Epithelial cell of umbilical artery (primary cell): ENCODE measurements at places on chromosomes 16 and 17. TPM values are rescaled to one million over a fixed set of nuclear protein-coding genes. Genes with fewer than 3 reads are reported as not detected.

The ITGAX gene
- total RNA-seq = 0.76 and 1.3 TPM in 2 replicates

The TOM1L1 gene
- total RNA-seq = 5.8 and 23.4 TPM in 2 replicates

The CFAP52 gene
- not detected in 2 replicates for total RNA-seq

The KRTAP1-5 gene
- total RNA-seq = under 0.01 and 0.46 TPM in 2 replicates

The CACNA1G gene
- total RNA-seq = not detected in 2 replicates

The APOH gene
- not detected in 2 replicates for total RNA-seq

The CLEC18A gene
- total RNA-seq = 0.61 TPM in 1 of 2 replicates, not detected in the other

The SCGB1C2 gene
- not detected in 2 replicates for total RNA-seq

The SYNGR3 gene
- 4.3 and 4.9 TPM in 2 replicates for total RNA-seq

The SCNN1G gene
- total RNA-seq = not detected in 2 replicates

The CCL13 gene
- total RNA-seq = not detected in 2 replicates

The SLC52A1 gene
- total RNA-seq = under 0.01 TPM in 1 of 2 replicates, not detected in the other

The MAPT gene
- total RNA-seq = under 0.01 TPM in 1 of 2 replicates, not detected in the other

The GJD3 gene
- 0.97 TPM in 1 of 2 replicates, not detected in the other for total RNA-seq

The RHBDF2 gene
- total RNA-seq = 8.1 and 18.1 TPM in 2 replicates

The CLEC3A gene
- total RNA-seq = not detected in 2 replicates

The MFSD6L gene
- total RNA-seq = not detected in 2 replicates

The EPOP gene
- total RNA-seq = 1.5 and 4.2 TPM in 2 replicates

The CMTM2 gene
- total RNA-seq = not detected in 2 replicates

The UMOD gene
- not detected in 2 replicates for total RNA-seq

The CX3CL1 gene
- 2.3 and 3.2 TPM in 2 replicates for total RNA-seq

The CPHXL2 gene
- total RNA-seq = not detected in 2 replicates

The ELOB gene
- 394 and 1,158 TPM in 2 replicates for total RNA-seq

The TP53TG3C gene
- total RNA-seq = 0.32 TPM in 1 of 2 replicates, not detected in the other

The USP6 gene
- not detected in 2 replicates for total RNA-seq

The KIFC3 gene
- 43.5 and 45.8 TPM in 2 replicates for total RNA-seq

The RCVRN gene
- not detected in 2 replicates for total RNA-seq

The ZG16B gene
- total RNA-seq = 0.65 and 1.5 TPM in 2 replicates

The HCRT gene
- total RNA-seq = not detected in 2 replicates

The FBXO39 gene
- total RNA-seq = 0.61 and 3.2 TPM in 2 replicates

The KRT36 gene
- not detected in 2 replicates for total RNA-seq

The SLC35G3 gene
- total RNA-seq = not detected in 2 replicates

The CTRB1 gene
- total RNA-seq = not detected in 2 replicates

The TNFSF12 gene
- total RNA-seq = 3.6 and 6.5 TPM in 2 replicates

The PNMT gene
- total RNA-seq = not detected in 2 replicates

The FBXL20 gene
- total RNA-seq = 7.8 and 12.8 TPM in 2 replicates

The PIK3R6 gene
- total RNA-seq = not detected in 2 replicates

The ABAT gene
- total RNA-seq = 0.91 and 1.3 TPM in 2 replicates

The C1QTNF1 gene
- total RNA-seq = 2.9 and 17.9 TPM in 2 replicates

The NMT1 gene
- 86.0 and 87.1 TPM in 2 replicates for total RNA-seq

The IFI35 gene
- 15.3 and 91.0 TPM in 2 replicates for total RNA-seq
